ENCODE measurements at places on chromosomes 12 and 14.

- no peak for DNase-seq
Observed at GRCh38 chr14:99190696-99191394, 81.2 kb downstream of the BCL11B start.

- DNase-seq, result peak; percentile 9
Observed at GRCh38 chr12:13154027-13154538, 42.4 kb upstream of the EMP1 start.

GRCh38 chr14:50521912-50522341, 10.4 kb downstream of the MAP4K5 start:
- DNase-seq, result no peak

DNA sequence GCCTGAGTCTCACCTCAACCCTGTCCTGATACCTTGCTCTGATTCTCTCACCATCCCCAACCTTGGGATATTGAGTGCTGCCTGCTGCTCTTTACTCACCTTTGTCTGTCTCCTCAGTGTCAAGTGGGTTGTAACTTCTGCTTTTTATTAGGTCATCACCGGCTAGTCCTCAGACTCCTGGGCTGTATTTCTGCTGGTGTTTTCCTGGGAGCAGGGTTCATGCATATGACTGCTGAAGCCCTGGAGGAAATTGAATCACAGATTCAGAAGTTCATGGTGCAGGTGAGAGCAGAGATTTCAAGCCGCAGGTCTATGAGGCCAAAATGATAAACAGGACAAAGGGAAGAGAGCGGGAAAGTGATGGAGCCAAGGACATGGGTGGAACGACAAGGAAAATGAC, 498 bp downstream of the SLC39A2 start:
- no peak for DNase-seq

DNA sequence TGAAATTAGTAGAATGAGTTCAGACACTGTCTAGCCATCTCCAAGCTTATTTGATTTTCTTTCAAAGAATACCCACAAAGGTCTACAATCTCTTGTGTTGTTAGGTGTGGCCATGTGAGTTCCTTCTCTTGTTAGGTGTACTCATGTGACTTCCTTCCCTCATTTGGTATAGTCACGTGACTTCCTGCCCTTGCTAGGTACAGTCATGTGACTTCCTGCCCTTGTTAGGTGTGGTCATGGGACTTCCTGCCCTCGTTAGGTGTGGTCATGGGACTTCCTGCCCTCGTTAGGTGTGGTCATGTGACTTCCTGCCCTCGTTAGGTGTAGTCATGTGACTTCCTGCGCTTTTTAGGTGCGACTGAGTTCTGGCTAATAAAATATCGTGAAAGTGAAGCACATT, 179.6 kb downstream of the TMX1 start:
- DNase-seq, result no peak

GRCh38 chr12:99418379-99418778, 229.2 kb upstream of the GARIN6 start:
- DNase-seq, result no peak

- DNase-seq, result no peak
Observed at GRCh38 chr14:104595911-104596450, 8.6 kb downstream of the TMEM179 start.

DNA sequence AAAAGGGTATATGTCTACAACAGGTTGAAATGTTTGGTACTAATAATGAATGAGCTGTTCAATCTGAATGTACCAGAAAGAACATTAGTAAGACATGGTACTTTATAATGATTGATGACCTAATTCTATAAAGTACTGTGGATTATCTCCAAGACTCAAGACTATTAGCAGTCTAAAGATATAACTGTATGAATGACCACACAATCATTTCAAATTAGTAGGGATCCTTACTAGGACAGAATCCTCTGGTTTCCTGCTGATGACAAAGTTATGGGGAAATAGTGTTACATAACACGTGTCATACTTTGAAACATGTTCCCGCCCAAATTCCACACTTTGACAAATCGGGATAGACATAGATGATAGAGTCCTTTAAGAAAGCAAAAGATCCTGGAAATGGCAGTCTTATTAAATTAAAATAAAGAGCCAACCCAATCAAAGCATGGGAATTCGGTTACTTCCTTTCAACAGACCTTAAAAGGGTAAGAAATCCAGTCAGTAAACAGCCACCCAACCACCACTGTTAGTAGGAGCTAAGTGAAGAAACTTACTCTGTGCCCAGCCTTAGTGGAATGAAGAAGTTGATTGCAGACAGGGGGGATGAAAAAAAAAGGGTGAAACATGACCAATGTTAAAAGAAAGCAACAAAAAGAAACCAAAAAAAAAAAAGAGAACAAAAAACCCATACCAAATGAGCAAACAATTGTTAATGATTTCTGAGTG, 2.8 kb downstream of the VPS29 start:
- peak; percentile 44 for DNase-seq

- peak; percentile 25 for DNase-seq
Observed at GRCh38 chr12:89251342-89252271, 100.7 kb downstream of the DUSP6 start.

GRCh38 chr12:108505129-108505528, 9.9 kb upstream of the FICD start:
- DNase-seq, result no peak

GRCh38 chr14:29865299-29865698, 62.3 kb downstream of the PRKD1 start:
- DNase-seq, result no peak

DNA sequence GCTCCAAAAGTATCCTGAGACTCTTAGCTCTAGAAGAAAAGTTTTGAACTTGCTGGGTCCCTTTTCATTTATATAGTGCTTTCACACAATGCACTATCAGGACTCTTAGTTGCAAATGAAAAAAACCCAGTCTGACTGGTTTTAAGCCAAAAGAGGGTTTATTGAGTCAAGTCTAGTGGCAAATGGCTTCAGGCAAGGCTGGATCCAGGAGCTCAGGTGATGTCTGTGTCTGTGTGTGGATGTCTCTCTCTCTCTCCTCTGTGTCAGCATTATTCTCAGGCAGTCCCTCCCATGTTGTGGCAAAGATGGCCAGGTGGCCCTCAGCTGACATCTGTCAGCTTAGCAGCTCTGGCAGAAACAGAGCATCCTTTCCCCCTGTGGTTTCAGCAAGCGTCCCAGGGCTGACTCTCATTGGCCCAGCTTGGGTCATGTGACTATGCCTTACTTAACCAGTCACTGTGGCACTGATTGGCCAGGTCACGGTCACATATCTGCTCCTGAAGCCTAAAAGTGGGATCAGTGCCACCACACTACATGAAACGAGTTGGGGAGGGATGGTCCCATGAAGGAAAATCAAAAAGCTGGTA, 6.2 kb downstream of the TMEM120B start:
- no peak for DNase-seq

- peak; percentile 22 for DNase-seq
Observed at GRCh38 chr14:30928462-30928861, 54.1 kb downstream of the COCH start.

DNA sequence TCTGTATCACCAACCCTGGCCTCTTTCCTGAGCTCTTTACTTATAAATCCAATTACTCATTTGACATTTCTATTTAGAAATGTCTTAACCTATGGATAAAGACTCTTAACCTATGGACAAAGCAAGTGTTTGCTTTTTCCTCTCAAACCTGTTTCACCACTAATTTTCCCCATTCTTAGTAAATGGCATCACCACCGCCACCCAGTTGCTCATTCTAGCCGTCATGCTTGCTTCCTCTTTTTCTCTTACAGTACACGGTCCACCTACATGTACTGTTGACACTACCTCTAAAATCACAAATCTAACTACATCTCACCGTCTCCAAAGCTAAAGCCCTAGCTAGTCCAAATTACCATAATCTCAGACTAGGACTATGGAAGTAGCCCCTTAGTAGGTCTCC, 60.0 kb downstream of the CAPS2 start:
- DNase-seq, result no peak

Measured in hematopoietic multipotent progenitor cell treated with erythropoietin and hydrocortisone succinate and interleukin-3 and kit ligand, for 6 days (in vitro differentiated cells).